ENCODE measurements at places on chromosomes 16 and 17.

GRCh38 chr17:17256316-17256715, 19.3 kb upstream of the FLCN start:
- DNase-seq: no peak

DNA sequence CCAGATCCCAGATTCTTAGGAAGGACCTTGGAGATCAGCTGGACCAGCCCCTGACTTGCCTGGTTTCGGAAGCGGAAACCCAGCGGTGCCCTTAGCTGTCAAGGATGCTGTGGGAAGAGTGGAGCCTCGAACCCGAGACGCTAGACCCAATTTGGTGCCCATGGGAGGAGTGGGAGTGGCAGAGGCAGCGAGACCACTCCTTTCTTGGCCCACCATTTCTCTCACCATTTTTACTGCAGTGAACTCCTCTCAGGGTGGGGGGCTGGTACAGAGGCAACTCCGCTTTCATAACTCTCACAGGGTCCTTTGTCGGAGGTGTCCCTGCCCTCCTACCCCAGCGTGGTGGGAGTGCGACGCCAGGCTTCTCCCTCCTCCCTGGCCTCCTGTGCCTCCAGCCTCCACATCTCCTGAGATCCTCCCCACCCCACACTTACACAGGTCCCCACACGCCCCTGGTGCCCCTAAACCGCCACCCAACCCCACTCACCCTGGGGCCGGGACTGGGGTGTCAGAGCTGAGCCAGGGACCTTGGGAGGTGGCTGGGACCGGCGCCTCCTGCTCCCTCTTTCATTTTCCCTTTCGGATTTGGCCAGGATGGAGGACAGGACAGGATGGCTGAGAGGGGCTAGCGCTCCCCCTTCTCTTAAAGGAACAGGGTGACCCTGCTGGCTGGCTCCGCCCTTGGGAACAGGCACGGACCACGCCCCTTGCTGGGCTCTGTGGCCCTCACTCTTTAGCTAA, at the start of gene GJD3:
Gene GJD3 (minus strand): TSS at position 617 of the 741 bp plus-strand sequence. CDS start 922 bp downstream, outside the sequence.
- DNase-seq: peak; percentile 89

DNA sequence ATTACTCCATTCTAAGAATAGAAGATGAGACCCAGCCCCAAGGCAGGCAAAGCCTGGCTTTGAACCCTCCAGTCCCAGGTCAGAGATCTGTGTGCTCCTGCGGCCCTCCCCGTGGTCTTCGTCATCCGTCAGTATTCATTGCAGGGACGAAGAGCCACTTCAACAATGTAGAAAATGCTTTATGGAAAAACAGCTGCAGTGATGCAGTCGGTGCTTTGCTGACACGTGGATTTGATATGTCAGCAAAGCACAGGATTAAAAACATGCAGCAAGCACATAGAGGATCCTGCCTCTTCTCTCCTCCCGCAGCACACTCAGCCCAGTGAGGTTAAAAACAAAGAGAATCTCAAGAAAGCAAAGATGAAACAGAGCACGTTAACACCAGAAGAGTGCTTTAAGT, 117.1 kb upstream of the AXIN2 start:
- DNase-seq: no peak

GRCh38 chr16:2165861-2166260, 10.3 kb downstream of the TRAF7 start:
- no peak for DNase-seq

DNA sequence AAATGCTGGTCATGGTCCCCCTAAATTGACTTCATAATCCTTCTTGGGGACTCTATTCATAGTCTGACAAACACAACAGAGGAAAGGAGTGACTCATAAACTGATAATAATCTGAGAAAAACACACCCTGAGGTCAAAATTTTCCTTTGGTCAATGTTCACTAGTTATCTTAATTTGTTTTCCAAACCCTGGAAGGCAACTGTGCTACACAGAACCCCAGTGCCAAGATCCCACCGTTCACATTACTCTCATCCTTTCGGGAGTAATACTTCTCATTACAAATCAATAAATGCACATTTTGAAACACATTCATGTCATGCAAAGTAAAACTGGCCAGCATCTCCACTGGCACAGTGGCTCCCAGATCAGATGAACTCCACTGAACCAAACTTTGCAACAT, 23.2 kb downstream of the COIL start:
- DNase-seq: no peak

GRCh38 chr16:87602001-87602775, at the start of gene JPH3:
JPH3 (plus strand) TSS chr16:87602508; CDS start chr16:87603147, 639 bp downstream.
- DNase-seq: peak; percentile 83

DNA sequence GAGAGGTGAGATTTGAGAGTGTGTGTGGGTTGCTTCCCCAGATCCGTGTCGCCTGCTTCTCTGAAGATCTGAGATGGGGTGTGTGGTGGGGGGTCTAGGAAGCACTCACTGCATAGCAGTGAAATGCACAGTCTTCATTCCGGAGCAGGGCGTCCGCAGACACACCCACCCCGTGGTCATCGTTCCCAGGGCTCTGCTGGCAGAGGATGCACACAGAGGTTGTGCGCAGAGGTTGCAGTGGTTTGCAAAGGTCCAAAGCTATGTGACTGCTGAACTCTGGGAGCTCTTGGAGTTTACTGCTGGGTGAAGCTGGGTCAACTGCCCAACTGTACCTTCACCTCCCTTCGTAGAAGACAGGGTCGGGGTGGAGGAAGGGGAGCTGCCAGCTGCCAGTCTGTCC, 135.3 kb downstream of the SNX29 start:
- no peak for DNase-seq

DNA sequence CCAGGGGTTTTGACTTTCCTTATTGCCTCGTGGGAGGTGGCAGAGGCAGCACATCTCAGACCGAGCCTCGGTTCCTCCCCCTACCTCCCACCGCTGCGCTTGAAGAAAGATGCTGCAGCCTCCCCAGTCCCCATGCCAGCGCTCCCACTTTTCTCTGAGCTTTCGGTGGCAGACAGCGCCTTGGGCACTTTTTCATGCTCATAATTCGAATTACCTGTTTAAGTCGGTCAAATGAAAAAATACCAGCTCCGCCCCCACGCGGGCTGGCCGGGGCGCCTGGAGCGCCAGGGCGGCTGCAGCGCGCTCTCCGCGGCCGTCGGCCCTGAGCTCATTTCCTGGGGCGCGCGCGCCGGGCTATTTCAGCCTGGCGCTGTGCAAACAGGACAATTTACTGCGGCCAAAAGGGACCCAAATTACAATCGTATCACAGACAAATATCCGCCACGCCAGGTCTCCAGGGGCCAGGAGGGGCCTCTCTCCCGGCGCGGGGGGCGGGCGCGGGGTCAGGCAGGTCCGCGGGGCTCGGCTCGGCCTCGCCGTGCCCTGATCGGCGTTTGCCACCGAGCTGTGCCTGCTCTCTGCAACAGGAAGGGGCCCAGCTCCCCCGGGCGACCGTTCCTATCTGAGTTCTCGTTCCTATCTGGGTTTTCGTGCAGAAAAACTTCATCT, 45.0 kb downstream of the SOST start:
- peak; percentile 61 for DNase-seq

- no peak for DNase-seq
These were observed 3.1 kb upstream of the CIAO3 start for GRCh38 chr16:743794-744500.

- peak; percentile 83 for DNase-seq
These were observed 772 bp upstream of the SAMD14 start for GRCh38 chr17:50130559-50131305.

DNA sequence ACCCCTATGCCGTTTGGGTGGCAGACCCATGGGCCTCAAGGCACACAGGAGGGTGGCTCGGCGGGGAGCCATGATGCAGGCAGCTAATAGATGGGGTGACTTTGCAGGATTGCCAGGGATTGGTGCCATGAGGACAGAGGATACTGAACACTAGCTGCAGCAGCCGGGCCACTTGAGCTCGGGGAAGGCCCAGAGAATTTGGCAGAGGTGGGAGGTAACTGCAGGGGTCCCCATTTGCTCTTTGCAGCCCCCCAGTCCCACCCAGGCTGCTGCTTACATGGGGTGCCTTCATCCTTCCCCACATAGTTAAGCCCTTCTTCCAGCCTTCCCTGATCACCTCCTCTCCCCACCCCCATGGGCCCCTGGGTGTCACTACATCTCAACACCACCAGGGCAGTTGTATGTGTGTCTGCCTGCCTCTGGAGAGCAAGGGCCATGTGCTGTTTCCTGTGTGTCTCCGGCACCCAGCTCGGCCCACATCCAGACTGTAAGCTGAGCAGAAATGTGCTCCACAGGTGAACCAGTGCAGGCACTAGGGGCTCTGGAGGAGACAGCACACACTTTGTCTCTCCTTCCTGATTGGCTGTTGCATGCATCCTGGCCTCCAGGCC, 52.0 kb downstream of the SREBF1 start:
- DNase-seq: no peak

DNA sequence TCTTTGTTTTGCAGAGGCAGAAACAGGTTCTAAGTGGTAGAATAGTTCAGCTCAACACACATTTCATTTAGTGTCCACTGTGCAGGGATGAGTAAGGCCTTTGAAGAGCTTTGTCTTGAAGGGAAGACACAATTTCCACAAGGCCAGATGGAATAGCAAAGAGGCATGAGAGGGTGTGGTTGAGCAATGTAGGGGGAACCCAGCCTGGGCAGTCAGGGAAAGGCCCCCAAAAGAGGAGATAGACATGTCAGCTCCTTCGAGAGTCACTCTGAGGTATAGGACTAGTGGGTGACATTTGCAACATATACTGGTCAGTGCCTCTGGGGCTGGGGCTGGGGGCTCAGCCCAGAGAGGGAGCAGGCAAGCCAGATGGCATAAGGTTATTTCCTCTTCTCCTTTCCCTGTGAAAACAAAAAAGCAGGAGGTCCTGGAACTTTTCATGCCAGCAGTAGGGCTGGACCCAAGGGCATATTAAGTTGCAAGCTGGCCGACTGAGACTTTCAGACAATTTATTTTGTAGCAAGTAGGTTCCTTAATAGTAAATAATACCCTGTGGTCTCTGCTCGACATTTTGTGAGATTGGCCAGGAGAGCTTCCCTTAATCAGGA, 7.1 kb downstream of the ALKBH5 start:
- no peak for DNase-seq

DNA sequence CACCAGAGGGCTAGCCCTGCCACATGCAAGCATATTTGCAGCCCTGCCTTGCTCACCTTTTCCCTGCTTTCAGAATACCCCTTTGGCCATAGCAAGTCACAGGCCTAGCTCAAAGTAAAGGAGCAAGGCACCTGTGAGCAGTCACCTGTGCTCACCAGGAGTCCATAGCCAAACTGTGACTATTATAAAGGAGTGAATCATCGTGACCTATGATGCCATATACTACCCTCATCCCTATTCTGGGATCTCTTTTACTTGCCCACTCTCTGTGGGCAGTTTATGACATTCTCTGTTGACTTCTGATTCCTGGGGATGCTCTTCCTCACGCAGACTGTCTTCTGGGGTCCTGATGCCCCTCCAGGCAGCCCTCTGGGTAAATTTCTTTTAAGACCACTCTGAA, 200.5 kb upstream of the NLRP1 start:
- no peak for DNase-seq

- no peak for DNase-seq
These were observed 21.1 kb downstream of the PIPOX start for GRCh38 chr17:29063992-29064391.

GRCh38 chr16:85768199-85768598, 17.3 kb upstream of the C16orf74 start:
- no peak for DNase-seq
